ENCODE measurements at places on chromosomes 13 and 19.

DNA sequence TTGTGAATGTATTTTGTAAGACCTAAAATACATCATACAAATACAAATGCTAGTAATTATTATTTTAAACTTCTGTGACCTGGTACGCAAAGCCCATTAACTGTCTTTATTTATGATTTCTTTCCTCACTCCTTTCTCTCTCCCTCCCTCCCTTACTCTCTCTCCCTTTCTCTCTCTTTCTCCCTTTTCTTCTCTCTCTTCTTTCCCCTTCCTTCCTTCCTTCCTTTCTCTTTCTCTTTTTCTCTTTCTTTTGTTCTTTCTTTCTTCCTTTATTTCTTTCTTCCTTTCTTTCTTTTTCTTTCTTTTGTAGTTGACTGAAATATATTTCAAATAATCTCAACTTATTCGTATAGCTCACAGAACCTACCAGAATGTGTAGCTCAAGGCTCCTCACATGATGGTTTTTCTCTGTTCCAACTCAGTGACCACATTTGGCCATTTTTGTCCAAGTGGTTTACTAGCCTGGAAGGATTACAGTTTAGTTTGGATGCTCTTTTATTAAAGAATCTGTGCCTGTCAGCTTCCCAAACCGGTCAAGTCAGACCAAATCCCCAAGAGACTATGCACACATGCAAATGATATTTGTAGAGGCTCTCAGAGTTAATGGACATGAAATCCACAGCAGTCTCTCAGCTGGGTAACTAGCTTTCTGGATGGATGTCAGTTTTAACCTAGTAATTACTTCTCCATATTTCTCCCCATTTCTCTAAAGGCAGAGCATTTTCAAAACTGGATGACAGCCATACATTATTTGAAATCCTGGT, 71.7 kb downstream of the POSTN start:
- no peak for DNase-seq

GRCh38 chr13:31236211-31236786, 36.5 kb downstream of the B3GLCT start:
- no peak for DNase-seq

- DNase-seq: no peak
Observed at GRCh38 chr13:43432958-43433357, 353.8 kb downstream of the ENOX1 start.

- DNase-seq: no peak
Observed at GRCh38 chr19:11570039-11570462, 7.4 kb downstream of the ACP5 start.

GRCh38 chr19:8398311-8398771, 8.2 kb downstream of the RAB11B start:
- no peak for DNase-seq

- no peak for DNase-seq
Observed at GRCh38 chr19:50791594-50792271, 1.5 kb downstream of the ACP4 start.
